ENCODE measurements at places on chromosomes 5 and 9.

DNA sequence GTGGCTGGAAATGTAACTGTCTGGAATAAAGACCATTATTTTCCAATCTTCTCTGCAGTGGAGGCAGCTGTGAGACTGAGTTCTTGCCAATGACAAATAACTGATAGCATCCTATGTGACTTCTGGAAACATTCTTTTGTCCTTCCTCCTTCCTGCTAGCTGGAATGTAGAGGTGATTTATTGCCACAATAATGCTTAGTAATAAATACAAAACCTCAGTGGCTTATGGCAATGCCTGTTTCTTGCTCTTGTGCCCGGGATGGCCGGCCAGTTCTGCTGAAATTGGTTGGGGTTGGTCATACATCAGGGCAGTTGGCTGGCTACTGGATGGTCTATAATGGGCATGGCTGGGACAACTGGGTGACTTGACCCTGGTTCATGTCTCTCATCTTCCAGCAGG lies 12.2 kb upstream of the TEX48 start:
- DNase-seq = no peak

- DNase-seq = no peak
Measured at GRCh38 chr5:95035891-95036685, 248.8 kb downstream of the MCTP1 start.

DNA sequence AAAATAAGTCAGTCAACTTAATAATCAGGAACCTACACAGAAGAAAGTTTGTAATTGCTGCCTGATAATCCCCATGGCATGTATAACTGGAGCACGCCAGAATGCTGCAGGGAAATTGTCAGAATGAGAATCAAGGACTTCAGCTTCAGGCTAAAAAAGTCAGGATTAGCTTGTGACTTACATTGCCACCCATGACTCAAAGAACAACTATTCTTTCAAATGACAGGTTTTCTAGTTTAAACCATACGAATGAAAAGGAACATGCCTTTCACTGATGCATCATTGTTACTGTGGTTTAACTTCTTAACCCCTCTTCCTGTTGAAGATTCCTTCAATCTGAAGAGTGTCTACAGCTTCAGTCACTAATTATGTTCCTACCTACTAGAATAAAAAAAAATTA lies 112.4 kb downstream of the ISL1 start:
- DNase-seq = no peak

GRCh38 chr5:36607114-36607571 lies 737 bp downstream of the SLC1A3 start:
- no peak for DNase-seq

- DNase-seq = no peak
Measured at GRCh38 chr9:113901221-113901688, 25.1 kb downstream of the ZNF618 start.

DNA sequence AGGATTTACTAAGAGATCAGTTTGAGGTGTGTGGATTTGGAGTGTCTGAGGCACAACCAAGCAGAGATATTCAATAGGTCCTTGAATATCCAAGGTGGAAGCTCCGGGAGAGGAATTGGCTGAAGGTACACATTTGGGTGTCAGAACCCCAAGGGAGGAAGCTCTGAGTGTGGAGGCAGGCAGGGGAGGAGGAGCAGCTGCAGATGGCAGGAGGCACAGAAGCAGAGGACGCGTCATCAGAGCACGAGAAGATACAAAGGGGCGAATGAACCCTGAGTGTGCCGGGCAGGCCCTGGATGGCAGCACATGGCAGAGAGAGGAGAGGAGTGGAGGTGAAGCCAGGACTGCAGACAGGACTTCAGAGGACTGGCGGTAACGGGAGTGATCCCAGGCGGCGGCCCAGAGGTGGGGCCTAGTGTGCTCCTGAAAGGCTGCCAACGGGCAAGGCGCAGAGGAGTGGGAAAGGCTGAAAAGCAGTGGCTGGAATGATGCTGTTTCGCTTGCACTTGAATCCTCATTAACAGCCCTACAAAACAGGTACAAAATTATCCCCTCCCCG lies 179.8 kb downstream of the FANCC start:
- DNase-seq = no peak

DNA sequence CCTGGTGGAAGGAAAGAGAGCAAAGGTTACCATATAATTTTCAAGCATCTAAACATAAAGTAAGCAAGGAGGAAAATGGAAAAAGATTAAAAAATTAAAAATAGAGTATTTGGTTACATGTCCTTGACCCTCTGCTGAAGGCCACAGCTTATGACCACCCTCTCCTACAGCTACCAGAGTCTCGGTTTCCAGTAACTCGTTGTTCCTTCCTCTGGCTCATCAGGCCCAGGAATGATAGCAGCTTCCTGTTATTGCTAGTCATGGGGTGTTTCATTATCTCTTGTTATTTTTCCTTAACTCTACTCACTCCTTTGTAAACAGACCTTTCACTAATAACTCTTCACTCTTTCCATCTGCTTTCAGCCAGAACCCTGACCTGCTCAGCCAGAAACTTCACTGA lies 102.2 kb downstream of the YTHDC2 start:
- no peak for DNase-seq

DNA sequence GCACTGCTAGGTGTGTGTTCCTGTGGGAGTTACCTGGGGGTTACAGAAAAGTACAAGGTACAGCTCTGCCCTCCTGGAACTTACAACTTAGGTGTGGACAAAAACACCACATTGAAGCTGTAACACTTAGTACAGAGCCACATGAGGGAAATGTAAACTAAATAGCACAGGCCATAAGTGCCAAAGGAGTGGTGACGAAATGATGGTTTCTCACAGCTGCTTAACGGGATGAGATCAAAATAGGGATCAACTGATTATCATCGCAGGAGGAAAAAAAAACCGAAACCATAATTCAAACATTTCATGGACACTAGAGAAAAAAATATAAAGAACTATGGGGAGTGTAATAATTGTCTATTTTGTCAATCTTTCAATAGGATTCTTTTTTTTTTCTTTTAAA lies 5.9 kb downstream of the LIX1 start:
- no peak for DNase-seq

DNA sequence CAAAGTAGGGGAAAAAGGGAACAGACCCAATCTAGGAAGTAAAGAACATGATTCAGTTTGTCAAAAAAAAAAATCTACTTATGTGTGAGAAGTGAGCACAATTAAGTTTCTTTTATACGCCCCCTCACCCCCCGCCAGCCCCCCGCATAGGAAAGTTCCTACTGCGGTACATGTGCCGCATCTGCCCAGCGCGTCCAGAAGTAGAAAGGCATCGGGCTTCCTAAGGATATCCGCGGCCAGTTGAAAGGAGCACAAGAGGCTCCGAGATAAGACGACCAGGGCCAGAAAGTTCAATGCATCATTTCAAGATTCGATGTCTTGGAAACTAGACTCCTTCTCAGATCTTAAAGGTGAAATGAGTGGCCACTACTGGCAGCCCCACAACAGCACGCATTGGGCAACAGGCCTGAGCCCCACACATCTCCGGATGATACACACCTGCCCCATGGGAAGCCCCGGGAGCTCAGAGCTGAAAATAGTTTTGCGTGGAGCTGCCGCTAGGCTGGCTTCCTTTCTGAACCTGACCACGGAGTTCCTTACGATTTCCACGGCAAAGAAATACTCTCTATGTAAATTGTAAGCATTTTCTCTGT lies 203.9 kb downstream of the RAB3C start:
- no peak for DNase-seq

DNA sequence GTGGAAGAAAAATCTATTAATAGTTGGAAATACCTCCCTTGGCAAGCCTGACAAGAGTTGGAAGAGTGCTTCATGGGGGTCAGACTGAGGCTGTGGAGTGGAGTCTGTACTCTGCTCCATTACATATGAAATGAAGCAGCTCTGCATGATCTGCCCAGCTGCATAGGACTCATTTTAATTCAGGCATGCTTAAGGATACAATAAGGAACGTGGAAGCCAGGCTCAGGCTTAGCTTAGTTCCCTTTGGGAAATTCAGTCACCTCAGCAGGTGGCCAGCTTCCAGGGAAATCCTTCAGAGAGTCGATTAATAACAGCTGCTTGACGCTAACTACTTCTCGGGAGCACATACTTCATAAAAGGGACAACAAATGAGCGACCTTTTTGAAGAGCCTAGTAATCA lies 1672.9 kb upstream of the WWC1 start:
- no peak for DNase-seq

DNA sequence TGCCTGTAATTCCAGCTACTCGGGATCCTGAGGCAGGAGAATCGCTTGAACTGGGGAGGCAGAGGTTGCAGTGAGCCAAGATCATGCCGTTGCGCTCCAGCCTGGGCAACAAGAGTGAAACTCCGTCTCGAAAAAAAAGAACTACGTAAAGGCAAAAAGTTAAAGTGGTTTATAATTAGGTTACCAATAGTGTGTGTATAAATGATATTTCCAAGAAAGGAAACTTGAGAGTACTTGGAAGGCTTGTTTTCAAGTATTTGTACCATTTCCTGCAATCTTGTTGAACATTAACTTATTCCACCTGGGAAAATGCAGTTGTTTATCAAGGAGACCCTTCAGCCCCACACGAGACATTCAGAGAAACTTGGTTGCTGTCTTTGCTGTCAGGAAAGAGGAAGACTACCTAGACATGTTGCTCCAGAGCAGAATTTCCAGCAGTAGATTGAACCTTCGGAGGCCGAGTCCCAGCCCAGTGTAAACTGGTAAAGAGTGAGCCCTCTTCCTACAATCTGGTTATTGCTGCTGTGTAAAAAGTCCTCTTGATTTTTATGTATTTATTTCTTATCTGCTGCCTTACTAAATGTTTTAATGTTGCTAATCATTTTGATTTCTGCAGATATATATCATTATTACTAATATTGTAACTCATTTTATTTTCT lies 30.1 kb downstream of the STXBP1 start:
- DNase-seq = no peak

GRCh38 chr9:72353455-72354116 lies 11.4 kb downstream of the ZFAND5 start:
- DNase-seq = no peak

- DNase-seq = no peak
Measured at GRCh38 chr5:126499853-126500342, 76.7 kb downstream of the GRAMD2B start.

GRCh38 chr9:109098171-109098959 lies 21.4 kb downstream of the TMEM245 start:
- no peak for DNase-seq

DNA sequence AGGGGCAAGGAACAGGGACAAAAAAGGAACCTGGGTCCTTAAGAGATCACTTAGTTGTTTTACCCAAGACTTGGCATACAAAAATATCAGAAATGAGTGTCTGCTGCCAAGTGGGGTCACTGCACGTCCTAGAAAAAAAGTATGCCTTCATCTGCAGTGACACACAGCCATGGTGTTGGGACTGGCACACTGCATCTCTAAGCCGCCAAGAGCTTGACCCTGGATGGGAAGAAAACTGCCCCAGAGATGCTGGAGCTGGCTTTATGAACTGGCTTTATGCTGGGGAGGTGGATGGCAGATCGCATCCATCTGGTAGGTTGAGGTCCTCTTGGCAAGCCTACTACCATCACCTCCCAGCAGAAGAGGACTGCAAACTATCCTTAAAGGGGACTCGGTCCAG lies 51.7 kb downstream of the IRF1 start:
- no peak for DNase-seq

DNA sequence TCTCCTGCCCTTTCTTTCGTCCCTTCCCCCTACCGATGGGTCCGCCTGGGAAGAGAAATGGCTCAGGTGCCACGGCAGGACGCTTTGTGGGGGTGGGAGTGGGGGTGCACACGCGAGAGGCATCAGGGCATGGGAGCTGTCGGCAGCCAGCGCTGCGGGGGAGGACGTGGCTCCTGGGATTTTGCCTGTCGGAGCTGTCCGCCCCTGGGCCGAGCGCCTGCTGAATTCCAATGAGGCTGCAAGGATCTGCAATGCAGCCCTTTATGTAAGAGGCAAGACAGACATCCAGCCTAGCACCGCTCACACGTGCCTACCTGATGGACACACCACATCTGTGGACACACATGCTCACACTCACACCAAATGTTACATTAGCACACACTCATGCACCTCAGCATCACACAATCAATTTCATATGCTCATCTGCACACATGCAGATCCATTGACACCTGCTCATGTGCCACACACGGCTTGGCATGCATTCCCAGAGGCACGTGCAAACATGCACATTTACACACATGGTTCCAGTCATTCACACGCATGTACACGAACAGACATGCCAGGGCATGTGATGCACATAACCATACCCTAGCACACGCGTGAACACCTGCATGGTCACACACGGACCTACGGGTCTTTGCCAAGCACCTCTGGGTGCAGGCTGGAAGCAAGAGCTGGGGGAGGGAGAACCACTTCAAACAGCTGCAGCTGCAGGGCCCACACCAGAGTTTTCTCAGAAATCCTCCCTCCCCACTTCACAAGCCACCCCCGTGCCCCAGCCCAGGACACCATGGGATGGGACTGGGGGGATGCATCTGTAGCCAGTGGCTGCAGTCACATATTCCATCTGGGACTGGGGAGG lies 1.4 kb downstream of the GRIN1 start:
- no peak for DNase-seq

- DNase-seq = no peak
Measured at GRCh38 chr5:74035521-74035937, 409.5 kb downstream of the ARHGEF28 start.

DNA sequence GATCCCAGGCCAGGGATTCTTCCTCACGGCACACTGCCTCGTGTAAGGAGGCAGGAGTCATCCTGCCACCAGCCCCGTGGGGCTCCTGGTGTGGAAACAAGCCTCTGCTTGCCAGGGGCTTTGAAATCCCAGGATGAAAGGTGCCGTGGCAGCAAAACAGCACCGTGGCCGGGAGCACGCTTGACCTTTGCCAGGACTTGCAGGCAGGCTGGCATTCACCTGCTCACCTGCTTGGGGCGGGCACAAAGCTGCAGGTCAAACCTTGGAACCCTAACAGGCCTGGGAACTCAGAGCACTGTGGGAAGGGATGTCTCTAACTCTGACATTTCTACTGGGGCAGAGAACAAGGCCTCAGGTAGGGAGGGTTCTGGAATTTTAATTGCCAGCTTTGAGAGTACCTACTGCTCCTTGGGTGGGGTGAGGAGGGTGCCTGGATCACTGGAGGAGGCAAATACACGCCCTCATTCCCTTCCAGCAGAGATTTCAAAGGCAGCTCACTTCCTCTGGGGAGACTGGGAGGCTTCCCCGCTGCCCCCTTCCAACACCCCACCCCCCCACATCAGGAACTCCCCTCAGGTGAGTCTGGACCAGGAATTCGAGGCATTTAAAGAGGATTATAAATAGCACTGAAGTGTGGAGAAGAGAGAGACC lies 45.6 kb upstream of the STXBP1 start:
- DNase-seq = no peak

GRCh38 chr5:167831754-167832504 lies 459.5 kb upstream of the WWC1 start:
- DNase-seq = no peak

Data from suprapubic skin (tissue), 4 donors.